ENCODE measurements at places on chromosomes 5 and 9.

DNA sequence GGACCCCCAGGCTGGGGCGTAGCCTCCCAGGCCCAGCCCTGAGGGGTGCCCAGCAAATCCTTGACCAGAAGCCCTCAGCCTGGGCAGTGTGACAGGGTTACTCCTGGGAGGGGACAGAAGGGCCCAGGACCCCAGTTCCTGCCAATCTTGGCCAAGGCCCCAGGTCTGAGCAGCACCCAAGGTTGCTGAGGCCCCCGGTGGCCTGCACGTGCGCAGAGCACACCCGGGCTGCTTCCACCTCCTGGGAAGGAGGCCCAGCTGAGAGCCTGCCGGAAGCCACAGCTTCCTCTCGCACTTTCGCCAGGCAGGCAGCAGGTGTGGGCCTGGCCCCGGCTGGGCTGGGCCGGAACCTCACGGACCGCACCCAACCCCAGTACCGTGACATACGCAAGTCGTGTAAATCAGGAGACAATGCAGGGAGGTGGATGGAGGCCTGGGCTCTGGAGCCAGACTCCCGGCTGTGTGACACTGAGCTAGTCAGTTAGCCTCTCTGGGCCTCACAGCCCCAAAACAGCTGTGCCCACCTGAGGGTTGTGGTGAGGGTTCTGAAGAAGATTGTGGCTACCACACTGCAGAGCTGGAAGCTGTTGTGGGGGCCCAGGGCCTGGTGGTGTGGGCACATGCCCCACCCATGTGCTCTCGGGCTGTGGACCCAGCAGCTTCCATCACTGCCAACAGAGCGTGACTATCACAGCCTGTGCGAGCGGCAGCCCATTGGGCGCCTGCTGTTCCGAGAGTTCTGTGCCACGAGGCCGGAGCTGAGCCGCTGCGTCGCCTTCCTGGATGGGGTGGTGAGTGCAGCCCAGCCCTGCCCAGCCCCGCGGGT lies 5.1 kb downstream of the GRK6 start:
- DNase-seq, result no peak

GRCh38 chr5:81202655-81203054 lies 30.5 kb upstream of the CKMT2 start:
- DNase-seq, result no peak

GRCh38 chr5:33180900-33181299 lies 259.9 kb upstream of the TARS1 start:
- DNase-seq, result no peak

- no peak for DNase-seq
These were observed 1.2 kb downstream of the FBXO10 start for GRCh38 chr9:37575001-37575400.

DNA sequence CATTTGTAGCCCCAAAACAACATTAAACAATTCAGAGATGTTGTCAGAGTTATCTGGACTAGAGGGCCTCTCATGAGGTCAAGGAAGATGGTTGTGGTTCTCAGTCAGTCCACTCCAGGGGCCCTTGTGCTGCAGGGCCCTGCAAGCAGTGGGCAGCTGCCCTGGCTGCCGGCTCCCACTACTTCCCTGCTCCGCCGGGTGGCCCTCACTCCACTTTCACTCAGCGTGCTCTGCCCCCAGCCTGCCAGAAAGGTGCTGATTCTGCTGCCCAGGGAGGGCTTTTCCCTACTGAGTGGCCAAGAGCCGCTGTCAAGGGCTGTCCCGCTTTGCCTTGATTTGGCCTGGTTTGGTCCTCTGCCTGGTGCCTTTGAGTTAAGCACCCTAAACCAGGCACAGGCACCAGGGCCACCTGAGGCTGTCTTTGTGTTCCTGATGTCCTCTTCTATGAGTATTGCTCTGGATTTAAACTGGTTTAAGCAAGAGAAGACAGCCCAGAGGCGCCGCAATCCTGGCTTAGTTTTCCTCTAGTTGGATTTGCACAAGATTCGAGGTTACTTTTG lies 117.2 kb downstream of the GADD45G start:
- DNase-seq, result no peak

DNA sequence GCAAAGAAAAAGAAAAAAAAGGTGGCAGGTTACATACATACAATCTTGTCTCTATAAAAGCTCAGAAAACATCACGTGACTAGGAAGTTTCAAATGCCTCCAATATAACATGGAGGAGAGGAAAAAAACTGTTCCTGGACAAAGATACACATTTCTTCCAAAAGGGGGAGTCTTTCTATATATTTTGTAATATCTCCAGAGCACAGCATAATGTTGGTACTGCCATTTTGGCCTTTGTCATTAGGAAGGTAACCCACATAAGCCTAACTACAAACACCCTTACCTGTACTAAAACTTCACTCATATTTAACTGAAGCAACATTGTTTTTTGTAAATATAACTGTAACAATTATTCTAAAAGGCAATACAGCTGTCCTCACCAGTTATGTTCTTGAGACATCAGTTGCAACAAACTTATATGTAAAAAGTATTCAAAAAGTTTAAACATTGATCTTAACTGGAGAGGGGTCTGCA lies 1.2 kb upstream of the BTF3 start:
- no peak for DNase-seq

DNA sequence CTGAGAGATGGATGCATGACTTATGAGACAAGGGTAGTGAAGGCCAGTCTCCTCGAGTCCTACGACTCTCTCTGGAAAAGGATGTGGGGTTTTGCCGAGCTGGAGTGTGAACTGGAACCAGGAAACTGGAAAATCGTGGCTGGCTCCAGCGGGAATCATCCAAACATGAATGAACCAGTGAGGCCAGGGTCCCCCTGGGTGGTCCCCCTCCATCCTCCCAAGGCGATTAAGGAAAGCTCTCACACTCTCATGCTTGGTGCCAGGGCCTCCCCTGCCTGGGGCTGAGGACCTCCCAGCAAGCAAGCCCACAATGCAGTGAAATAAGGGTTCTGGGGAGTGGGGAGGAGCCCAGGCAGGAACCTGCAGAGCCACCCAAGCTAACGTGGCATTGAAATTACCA lies 9.6 kb upstream of the AMBP start:
- no peak for DNase-seq

- DNase-seq, result no peak
These were observed 30.9 kb downstream of the CEMIP2 start for GRCh38 chr9:71737455-71737854.

DNA sequence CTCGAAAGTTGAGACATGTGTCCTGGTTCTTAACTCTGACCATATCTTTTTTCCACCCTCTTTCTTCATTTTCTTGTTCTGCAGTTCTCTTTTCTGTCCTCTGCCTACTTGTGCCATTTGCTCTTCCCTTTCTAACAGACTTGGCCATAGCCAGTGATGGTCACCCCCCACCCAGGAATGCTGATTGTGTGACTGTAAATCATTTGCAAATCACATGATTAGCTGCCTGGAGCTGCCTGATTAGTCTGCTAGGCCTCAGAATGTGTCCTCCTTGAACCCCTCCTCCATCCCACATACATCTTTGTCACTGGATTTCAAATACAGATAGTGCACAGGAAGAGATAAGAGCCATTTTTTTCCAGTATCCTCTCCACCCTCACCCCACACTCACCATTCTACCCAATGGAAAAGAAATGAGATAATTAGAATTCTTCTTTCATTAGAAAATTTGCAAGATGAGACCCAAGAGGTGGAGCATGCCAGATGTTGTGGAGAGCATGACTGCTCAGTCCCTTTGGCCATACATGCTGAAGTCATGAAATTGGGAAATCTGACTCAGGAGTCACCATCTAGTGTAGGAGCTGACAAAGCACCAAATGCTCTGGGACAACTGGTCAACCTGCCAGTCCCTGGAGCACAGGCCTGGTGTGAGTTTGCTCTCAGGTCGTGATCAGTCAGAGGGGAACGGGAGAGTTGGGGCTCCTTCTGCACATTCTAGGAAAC lies 538.2 kb downstream of the CCDC171 start:
- no peak for DNase-seq

DNA sequence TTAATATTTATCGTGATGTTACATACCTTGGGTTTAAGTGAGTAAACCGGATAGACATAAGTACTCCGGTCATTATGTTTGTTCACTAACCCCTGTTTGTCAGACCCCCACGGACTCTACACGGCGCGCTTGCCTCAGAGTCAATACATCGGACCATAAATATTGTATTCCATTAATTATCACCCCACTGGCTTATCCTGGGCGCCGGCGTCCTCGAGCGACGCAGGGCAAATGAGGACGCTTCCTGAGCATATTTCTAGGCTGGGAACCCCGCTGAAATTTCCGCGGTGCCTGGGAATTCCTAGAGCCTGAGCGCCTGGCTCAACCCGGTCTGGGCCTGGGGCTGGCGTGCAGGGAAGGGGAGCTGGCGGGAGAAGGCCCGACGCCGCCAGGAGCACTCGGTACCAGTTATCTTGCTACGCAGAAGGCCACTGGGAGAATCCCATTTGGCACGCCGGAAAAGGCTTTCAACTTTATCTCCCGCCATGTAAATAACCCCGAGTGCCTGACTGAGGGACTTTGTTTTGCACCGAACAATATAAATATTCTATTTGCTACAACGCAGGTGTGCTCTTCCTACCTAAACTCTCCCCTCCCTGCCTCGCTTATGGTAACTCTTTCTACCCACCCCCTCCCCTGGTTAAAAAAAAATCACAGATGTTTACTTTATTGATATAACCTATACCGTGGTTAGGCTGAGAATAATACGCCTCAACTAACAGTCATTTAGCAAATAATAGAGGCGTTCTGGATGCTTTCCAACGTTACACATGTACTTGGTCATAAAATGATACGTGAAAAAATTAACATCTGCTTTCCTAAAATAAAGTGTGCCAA lies 19.4 kb downstream of the NR2F1 start:
- DNase-seq, result no peak

DNA sequence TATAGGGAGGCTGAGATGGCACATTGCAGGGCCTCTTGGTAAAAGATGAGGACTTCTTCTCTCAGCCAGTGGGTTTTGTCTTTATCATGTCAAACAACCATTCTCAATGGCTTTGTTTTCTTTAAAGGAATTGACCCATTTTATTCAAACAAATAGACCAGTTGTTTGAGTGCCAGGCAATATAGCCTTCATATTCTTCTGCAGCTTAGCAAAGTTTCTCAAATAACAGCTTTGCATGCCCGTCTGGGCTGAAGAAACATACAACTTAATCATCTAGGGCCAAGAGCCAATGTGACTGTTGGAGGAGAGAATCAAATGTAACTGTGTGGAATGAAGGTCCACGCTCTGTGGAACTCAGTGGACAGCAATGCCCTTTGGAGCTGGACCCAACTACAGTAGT lies 57.4 kb upstream of the ADRA1B start:
- DNase-seq, result no peak

DNA sequence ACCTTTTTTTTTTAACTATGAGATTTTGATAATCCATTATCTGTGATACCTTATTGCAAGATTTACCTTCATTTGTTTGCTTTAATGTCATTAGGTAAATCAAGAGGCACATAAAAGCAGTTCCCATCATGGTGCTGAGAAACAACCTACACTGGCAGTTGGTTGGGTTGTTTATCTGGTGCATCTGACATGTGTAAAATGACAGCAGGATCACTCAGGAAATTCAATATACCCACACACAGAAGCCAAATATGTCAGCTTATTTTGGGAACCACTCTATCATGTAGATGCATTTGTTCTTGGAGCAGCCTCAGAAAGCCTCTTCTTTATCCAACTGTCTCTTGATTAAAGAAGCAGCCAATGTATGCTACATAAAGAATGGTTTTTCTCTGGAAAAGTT lies 7.8 kb upstream of the CCDC192 start:
- no peak for DNase-seq

GRCh38 chr9:105676351-105676923 lies 14.2 kb downstream of the TAL2 start:
- no peak for DNase-seq

DNA sequence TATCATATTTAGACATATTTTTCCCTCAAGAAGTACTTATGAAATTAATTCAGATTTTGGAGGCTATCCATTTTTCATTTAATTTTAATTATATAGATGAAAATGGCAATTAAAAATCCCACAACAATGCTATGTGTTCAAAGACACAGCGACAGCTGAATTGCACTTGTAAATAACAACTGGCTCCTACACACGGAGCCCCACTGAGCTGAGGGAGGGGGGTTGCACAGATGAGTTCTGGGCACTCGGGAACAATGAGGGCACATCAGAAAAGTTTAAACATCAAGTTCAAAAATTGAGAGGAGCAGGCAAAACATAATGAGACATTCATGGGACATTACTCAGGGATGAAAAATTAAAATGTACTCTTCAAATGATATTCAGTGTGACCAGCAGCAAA lies 104.9 kb downstream of the MARCHF3 start:
- DNase-seq, result no peak

- no peak for DNase-seq
These were observed 31.0 kb downstream of the EFCAB9 start for GRCh38 chr5:172224996-172225395.

DNA sequence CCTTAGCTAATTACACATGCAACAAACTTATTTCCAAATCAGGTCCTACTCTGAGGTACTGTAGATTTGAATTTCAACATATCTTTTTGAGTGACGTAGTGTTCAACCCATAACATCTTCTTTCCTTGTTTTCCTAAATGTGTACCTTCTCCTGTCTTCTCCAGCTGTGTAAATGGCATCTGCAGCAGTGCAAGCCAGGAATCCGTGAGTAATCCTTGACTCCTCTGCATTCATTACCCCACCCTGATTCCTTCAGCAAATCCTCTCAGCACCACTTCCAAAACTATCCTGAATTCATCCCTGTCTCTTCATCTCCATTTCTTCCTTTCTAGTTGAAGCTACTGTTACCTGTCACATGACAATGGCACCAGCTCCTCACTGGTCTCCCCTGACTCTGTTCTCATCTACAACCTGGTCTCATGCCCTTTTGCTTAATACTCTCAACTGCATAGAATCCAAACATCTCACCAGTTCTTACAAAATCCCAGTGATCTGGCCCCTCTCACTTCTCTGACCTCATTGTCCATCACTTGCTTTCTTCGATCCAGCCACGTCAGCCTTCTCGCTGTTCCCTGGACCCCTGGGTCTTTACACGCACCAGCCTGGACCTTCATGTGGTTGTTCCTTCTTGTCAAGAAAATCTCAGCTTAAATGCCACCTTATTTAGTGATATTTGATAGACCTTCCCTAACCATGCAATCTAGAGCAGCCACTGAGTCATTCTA lies 14.6 kb upstream of the TRAF1 start:
- DNase-seq, result no peak

DNA sequence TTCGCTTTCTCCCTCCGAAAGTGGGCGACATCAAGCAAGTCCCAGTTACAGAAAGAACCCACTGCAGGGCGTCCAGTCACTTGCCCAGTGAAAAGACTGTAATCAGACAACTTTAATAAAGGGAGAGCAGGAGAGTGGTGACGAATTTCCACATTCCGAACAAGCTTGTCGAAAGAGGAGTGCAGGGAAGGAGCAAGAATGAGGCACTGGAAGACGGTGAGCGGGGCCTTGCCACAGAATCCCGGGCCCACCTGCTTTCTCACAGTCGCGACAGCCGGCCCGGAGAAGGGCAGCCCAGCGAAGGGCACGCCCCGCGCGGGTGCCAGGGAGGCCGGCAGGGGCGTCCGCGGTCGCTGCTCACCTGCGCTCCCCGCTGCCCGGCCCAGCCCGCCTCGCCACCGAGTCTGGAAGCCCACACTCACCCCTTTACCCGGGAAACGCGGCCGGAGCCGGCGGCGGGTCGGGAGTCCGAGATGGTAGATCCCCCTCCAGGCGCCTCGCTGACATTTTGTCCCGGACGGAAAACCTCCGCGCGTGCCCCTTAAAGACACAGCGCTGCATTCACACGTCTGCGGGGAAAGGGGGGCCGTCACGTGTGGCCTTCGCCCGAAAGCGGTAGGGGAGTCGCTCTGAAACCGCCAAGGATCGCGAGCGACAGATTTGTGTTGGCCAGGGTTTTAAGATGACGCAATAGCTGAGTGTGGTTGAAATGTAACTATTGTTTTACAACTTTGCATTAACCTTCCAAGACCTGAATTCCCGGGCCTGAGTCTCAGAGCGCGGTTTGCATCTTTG lies at the start of gene ZBED3:
Gene ZBED3 (minus strand): TSS at position 597 of the 795 bp plus-strand sequence. CDS start 9,407 bp downstream, outside the sequence.
- DNase-seq, result no peak

- DNase-seq, result no peak
These were observed 19.5 kb upstream of the ASPN start for GRCh38 chr9:92501671-92502393.

Data from stimulated activated CD4-positive, alpha-beta T cell treated with anti-CD3 and anti-CD28 coated beads, TNF-alpha, amount 100 ng/mL, for 48 hours (primary cell).